ENCODE measurements at places on chromosomes 3 and 15.

- DNase-seq: no peak
Observed at GRCh38 chr15:32878869-32879805, 161.3 kb downstream of the GREM1 start.

DNA sequence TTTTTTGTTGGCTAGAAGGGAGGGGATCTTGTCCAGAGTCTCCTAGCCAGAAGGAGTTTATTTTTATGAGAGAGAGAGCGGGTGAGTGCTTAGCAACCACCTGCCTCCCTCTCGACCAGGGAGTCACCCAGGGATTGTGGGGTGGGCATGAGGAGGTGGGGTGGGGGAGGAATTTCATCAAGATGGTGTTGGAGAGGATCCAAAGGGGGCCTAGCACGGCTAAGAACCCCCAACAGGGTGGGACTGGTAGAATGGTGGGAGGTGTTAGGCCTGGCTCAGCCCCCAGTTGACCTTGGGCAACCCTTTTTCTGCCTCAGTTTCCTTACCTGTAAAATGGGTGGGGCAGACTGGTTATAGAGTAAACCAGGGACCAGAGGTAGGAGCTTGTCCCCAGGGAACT is 1.8 kb downstream of the SLC6A6 start:
- DNase-seq: no peak

- no peak for DNase-seq
Observed at GRCh38 chr3:62329971-62330370, 43.4 kb downstream of the FEZF2 start.

DNA sequence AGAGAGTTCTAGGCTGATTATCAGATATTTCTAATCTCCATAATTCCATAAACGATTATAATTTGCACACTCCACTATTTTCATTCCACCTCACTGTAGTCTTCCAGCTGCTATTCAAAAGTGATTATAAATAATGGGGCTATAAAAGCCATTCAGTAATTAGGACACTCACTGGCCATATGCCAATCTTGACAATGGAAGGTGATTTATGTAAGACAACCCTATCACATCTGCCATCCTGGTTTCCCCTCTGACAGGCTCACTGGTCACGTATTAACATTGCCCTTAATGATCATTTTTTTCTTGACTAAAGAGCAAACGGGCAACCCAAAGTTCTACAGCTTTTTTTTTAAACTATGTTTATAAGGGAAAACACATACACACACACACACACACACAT is 402.4 kb downstream of the MAGI1 start:
- no peak for DNase-seq

DNA sequence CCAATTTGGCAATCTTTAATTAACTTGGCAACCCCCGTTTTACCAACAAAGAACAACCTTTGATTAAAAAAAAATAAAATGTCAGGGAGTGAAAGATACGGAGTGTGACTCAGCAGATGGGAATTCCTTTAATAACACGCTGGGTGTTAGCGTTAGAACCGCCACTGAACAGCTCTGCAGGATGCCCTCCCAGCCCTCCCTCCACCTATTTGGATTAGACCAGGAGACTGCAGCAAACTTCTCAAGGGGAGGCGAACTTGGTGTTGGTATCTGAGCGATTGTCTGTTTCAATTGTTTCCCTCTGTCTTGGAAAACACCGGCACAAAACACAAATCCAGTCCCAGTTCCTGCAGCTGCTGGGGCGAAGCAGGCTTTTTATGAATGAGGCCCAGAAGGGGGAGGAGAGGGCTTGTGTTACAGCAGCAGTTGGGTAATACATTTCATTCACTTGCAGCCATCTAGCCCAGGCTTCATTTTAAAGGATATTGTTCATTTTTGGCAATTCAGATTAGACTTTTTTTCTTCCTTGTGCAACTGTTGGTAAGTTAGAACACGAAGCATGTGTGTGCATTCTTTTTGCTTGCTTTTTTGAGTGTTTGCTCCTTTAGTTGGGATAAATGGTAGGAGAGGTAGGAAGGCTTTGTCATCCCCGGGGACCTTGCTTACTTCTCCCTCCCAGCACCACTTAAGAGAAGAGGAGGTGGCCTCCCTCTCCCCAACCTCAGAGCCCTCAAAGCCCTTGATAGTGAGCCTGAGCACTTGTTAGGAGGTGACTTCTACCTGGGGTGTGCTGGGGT is 152.3 kb downstream of the IGF1R start:
- DNase-seq: no peak

- DNase-seq: no peak
Observed at GRCh38 chr3:157094301-157094700, 65.6 kb downstream of the CCNL1 start.

Data from GM13977 (cell line).